HS-5 (cell line): ENCODE measurements at places on chromosomes 2 and 18.
A peak's percentile ranks its signal among the peaks of the same experiment; 100 is the strongest.

DNA sequence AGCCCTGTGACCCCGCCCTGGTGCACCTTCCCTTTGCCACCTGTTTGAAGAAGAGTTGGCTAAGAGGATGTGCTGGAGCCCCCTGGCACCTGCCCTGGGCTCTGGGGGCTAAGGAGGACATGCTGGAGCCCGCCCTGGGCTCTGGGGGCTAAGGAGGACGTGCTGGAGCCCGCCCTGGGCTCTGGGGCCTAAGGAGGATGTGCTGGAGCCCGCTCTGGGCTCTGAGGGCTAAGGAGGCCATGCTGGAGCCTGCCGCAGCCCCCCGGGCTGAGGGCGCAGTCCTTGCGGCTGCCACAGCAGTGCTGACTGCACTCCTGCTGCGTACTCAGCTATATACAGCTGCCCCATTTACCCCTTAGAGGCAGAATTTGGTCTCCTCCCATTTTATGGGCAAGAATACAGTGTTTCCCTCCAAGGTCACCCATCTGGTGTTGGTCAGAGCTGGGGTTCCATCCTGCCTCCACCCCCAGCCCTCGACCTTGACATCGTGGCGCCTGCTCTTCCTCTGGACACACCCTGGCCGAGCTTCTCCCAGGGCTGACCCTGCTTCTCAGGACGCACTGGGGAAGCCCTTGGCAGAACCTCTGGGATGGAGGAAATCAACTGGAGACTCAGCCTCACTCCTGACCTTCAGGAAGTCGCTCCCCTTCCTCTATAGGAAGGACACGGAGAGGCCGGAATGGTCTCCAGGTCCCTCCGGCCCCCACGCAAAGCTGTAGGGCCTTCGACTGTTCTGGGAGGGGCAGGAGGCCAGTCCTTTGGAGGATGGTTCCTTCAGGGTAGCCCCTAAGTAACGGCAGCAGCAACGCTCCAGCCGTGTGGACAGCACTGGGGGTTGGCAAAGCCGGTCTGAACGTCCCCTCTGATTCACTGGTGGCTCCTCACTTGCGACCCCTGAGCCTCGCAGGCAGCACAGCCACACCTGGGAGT, 65.0 kb upstream of the HPCAL1 start:
- DNase-seq = no peak

DNA sequence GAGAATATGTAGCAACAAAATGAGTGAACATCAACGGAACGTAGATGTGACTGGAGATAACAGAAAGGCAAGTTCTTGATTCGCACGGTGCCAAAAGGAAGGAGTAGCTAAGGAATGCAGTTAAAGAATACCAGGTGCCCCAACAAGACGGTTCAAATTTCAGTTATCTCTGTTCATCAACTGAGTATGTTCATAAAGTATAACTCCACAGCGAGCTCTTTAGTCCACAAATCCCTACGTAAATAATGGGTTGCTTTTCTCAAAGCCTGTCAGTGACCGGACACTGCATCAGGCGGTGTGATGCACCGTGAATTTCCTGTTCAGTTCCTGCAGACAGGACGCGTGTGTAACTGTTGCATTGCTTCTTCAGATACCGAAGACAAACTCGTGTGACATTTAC, 91.8 kb downstream of the NOL10 start:
- no peak for DNase-seq

DNA sequence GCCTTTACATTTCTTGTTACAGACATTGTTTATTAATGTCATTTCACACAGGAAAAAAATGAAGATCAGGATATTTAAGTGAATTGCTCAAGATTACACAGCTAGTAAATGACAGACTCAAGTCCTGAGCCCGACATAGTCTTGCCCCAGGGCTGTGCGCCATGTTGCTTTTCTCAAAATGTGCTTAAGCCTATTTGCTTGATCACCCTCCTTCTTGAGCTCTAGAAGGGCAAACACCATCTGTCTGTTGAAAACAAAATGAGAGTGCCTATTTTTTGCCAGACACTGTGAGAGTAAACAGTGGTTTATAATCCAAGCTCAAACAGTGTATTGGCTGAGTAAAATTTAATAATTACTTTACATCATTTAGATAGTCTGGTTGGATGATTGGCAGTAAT, 34.8 kb upstream of the HNMT start:
- no peak for DNase-seq

DNA sequence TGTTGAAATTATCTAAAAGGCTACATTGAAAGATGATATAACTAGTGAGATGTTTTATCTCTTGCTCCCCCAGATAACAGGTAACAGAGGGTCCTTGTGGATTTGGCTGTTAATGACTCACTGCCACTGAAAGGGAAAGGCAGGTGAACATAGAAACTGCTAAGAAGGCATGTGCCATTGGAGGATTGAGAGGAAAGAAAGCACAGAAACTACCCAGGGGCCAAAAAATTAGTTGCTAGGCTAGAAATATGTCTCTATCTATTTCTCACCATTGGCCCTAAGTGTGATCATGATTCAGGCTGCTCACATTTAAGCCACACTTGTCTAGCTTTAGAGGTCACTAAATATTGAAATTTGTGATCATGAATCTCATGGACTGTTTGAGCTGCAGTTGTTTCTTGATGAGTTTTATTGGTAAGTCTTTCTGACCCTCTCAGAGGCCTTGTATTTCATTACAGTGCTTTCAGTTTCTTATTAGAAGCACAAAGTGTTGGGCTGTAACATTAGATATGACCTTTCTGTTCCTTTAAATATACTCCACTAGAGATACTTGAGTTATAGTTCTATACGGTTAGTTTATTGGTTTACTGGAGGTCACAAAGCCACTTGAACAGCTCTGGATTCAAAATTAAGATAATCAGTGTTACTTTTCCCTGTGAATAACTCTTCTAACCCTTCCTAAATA, 26.2 kb downstream of the NAB1 start:
- DNase-seq = no peak

GRCh38 chr2:187208199-187208785, 239.8 kb downstream of the CALCRL start:
- no peak for DNase-seq

DNA sequence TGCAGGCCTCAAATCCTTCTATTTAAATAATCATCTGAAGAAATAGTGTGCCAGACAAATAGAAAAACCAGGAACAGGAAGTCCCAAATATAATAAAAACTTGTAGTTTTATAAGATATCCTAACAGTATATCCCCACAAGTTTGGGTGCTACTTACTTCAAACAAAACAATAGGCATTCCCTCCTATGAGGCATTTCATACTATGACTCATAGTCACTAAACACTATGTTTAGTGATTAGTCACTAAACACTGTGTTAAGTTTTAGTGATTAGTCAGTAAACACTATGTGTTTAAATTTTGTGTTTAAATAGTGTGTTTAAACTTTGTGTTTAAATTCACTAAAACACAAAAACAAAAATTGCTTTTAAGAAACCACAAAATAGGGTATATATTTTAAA, 407.0 kb upstream of the CDH19 start:
- peak; percentile 20 for DNase-seq
